ENCODE measurements at places on chromosomes 1 and 21.

DNA sequence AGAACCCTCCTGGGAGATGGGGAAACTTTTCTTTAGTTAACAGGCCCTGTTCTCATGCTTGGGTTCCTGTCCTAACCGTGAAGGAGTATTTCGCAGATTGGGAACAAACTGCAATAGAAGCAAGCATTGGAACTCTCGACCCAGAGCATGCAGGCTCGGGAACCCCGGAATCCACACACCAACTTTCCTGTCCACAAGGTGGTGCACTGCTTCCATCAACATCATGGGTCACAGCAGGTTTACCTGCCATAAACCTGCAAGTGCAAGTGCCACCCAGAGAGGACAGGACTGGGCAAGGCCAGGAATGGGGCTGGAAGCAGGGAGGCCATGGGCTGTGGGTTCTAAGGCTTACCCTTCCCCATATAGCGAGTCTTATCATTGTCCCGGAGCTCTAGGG is 6.9 kb downstream of the ENO1 start:
- DNase-seq, result no peak

DNA sequence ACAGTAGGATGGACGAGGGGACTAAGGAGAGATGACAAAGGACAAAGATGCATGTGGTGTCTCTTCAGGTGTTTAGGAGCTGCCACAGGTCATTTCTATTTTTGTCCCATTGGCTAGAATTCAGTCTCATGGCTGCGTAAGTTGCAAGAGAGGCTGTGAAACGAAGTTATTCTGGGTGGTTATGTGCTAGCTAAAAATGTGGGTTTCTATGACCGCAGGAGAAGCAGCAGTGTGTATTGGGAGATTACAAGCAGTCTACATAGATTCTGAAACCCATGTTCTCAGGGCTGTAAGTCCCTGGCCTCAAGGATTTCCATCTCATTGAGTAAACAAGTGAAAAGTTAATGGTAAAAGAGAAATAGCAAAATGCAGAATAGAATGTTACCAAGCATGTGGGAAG is 110.7 kb downstream of the SPATA46 start:
- no peak for DNase-seq

DNA sequence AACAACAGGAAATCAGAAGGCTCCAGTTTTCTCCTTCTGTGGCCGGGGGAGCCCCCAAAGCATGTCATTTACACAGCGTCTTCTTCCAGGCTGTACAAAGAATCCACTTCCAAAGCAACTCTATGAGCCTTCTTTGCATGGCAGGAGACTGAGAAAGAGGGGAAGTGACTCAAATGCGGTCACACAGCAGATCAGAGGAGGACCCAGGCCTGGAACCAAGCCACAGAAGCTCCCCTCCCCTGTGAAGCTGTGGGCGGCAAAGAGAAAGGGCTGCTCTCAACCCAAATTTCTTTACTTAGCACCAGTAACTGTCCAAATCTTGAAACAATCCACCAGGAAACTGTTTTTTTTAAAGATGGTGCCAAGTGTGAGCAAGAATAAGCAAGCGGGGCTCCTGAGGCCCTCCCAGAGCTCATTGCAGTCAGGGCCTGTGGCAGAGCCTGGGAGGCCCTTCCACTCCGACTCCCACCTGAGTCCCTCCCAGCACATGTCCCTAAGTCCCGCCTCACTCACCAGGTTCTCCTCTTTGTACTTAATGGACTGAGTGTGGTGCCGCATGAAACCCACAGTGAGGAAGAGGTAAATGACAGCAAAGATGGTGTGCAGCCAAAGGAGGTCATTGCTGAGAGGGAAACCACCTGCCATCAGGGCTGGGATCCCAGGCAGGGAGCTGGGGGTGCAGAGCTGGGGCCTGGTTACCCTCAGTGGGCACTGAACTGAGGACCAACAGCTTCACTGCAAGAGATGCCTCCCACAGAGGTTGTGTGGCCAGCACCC is 15.9 kb downstream of the TMEM63A start:
- no peak for DNase-seq

- DNase-seq, result no peak
These were observed 178.5 kb upstream of the LMO4 start for GRCh38 chr1:87150143-87150542.

DNA sequence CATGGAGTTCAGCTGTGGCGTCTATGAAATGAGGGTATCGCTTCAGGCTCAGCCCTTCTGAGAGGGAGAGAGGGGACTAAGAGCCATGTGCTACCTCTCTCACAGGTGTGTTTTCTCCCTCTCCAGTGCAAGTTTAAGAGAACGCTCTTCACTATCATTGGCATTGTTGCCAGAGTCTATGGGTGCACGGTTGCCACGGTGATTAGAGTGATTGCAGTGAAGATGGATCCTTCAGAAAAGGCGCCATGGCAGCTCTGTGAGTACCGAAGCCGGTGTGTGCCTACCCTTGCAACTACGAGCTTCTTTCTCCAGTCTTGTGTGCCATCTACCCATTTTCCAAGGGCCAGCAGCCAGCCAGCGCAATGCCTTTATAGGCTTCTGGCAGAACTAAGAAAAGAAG is 290.5 kb downstream of the OMA1 start:
- DNase-seq, result no peak

- DNase-seq, result no peak
These were observed 132.4 kb downstream of the PROX1 start for GRCh38 chr1:214120191-214120590.

- DNase-seq, result no peak
These were observed 18.1 kb downstream of the LRIF1 start for GRCh38 chr1:110945626-110946025.

DNA sequence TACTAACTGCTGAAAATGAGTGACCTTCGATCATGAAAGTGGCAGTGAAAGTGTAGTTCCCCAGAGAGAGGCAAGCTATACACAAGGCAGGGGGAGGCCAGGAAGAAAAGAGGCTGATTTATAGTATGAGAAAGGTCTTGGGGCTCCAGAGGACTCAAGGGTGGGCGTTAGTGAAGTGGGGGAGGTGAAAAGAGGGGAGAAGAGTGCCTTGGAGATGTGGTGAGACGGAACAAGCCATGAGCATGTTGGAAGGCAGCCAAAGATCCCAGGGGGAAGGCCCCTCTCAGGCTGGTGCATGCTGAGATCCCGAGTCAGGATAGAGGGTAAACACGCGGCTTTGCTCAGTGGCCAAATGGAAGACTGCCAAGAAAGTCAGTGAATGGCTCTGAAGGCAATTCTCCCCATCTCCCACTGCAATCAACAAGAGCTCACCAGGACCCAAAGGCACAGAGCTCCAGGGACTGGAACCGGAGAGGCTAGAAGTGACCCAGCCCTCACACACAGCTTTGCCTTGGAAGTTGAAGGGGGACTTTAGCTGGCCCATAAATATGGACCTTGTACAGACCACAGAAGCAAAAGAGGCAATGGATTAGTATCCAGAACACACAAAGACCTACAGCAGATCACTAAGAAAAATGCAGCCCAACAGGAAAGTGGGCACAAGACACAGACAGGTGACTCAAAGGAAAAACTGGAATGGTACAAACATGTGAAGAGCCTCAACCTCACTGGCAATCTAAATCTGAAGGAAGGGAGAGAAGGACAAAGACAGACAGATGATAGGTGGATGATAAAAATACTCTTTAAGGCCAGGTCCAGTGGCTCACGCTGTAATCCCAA is 49.6 kb downstream of the HSF2BP start:
- peak; percentile 95 for DNase-seq

DNA sequence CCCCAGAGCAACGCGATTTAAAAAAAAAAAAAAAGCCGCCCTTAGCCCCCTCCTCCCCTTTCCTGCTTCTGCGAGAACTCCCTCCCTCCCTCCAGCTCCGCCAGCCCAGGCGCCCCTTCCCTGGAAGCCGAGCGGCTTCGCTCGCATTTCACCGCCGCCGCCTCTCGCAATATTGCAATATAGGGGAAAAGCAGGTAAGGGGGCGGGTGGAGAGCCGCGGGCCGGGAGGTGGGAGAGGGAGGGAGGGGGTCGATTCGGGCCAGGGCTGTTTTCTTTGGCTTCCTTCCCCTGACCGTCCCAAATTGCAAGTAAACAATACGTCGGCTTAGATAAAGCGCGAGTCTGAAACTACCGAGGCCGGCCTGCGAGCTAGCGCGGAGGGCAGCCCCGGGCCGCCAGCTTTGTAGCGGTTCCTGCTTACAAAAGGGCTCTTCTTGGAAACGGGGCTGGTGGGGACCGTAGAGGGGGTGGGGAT is 408 bp downstream of the LMO4 start:
- no peak for DNase-seq

DNA sequence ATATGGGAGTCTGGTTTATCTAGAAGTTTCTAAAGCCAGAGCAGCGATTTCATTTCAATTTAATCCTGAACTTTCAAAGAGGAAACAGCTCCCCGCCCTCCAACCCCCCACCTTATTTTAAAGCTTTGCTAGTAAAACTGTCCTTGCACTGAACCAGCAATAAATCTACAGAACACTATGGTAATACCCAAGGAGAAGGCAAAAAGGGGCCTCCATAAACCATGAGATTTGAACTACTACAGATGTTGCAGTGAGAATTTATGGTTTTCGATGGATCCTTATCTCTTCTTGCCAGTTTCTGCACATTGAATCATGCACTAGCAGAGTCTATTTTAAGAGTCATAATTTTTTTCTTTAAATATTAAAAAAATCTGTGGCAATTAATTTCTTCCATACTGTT is 64.8 kb upstream of the BEND5 start:
- no peak for DNase-seq

- DNase-seq, result no peak
These were observed 61.2 kb upstream of the CCDC190 start for GRCh38 chr1:162922201-162922600.

DNA sequence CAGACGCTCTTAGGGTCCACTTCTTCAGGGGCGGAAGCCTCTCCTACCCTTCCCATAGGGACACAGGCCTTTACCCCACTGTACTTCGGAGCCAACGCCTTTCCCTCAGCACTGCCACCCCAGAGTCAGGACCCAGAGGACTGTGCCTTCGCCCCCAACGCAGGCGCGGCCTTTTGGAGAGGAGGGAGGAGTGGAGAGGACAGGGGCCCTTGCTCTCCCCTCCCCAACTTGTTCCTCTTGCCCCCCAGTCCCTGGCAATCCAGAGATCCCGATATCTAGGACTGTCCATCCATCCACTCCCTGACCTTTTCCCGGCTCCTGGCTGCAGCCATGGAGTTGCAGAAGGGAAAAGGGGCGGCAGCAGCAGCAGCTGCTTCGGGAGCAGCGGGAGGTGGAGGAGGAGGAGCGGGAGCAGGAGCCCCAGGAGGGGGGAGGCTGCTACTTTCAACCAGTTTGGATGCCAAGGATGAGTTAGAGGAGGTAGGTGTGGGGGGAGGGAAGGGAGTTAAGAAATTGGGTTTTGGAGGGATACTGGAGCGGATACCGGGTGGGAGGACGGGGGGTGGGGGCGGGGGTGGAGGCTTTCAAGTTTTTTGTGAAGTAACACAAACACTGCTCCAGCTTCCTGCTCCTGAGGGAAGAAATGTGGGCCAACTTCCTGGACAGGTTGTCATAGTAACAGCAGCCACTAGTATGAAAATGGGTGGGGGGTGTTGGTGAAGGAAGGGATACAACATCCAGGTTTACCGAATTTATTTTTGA is 636 bp downstream of the INTS3 start:
- DNase-seq, result no peak

GRCh38 chr1:86345042-86345441 is 51.1 kb downstream of the ODF2L start:
- DNase-seq, result no peak

DNA sequence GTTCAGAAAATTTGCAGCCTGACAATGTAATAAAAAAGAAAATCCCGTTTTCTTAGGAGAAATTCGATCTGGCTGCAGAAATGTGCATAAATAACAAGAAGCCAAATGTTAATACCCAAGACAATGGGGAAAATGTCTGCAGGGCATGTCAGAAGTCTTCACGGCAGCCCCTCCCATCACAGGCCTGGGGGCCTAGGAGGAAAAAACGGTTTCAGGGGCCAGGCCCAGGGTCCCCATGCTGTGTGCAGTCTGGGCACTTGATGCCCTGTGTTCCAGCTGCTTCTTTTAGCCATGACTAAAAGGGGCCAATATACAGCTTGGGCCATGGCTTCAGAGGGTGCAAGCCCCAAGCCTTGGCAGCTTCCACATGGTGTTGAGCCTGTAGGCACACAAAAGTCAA is 6.5 kb upstream of the PRDX6 start:
- no peak for DNase-seq

- no peak for DNase-seq
These were observed 372.9 kb upstream of the NFIA start for GRCh38 chr1:60709426-60709825.

- no peak for DNase-seq
These were observed 38.7 kb upstream of the EFHD2 start for GRCh38 chr1:15370781-15371520.
